ENCODE measurements at places on chromosomes 12 and 14.

GRCh38 chr12:91225316-91225715 is 42.7 kb upstream of the DCN start:
- DNase-seq = no peak

GRCh38 chr12:129310346-129310745 is 457.1 kb downstream of the GLT1D1 start:
- no peak for DNase-seq

DNA sequence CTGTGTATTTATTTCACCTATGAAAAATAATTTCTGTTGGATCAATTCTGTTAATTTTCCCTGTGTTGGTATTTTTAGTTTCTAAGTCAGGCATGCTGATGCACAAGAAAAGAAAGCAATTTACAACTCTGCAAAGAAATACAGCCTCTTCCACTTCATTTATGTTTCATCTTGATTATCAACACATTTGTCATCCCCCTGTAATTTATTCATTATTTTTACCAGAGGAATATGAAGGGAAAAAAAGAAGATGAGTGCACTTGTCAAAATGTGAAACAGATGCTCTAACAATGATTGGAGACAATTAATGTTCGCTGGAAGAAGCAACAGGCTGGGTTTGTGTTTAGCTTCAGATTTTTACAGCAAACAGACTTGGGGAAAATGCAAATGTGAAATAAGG is 958.5 kb upstream of the SEL1L start:
- no peak for DNase-seq

GRCh38 chr14:67371247-67372148 is 11.4 kb downstream of the EIF2S1 start:
- DNase-seq = no peak

GRCh38 chr12:30913323-30913722 is 13.2 kb upstream of the TSPAN11 start:
- DNase-seq = no peak

DNA sequence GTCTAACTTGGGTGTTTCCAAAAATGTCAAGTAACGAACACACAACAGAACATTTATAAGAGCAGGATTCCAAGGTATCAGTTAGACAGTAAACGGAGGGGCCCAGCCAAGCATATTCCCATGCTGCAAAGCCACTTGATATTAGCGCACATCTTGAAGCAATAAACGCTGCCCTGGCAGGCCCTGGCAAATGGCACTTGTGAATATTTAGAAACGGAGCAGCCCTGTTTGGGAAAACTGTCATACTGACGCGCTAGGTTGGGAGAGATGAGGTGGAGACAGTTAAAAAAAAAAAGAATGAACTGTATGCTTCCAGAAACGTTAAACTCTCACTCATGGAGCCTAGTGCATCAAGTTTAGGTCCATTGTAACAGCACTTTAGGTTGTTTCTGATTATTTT is 9.3 kb downstream of the DGLUCY start:
- DNase-seq = no peak

DNA sequence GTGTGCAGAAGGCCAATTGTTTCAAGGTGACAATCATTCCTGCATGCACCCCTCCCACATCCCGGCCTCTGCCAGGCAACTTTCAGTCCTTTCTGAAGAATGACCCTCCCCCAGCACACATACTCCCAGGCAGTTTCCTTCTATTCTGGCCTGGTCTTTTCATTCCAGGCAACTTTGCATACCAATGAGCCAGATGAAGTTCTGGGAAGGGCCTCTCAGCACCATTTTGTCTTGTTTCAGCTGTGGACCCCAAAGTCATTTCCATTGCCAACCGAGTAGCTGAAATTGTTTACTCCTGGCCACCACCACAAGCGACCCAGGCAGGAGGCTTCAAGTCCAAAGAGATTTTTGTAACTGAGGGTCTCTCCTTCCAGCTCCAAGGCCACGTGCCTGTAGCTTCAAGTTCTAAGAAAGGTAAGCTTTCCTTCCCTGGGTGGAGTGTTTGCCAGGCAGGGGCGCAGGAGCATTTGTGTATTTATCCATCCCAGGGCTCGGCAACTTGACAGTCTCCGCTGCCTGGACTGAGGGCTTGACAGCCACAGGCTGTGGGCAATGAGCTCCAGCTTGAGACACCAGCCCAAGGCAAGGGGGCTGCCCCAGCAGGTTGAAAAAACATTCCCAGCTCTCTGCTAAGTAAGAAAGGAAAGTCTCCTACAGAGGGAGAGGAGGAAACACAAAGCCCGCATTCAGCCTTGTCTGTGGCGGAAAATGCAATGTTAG is 16.4 kb downstream of the BCL2L14 start:
- DNase-seq = no peak

DNA sequence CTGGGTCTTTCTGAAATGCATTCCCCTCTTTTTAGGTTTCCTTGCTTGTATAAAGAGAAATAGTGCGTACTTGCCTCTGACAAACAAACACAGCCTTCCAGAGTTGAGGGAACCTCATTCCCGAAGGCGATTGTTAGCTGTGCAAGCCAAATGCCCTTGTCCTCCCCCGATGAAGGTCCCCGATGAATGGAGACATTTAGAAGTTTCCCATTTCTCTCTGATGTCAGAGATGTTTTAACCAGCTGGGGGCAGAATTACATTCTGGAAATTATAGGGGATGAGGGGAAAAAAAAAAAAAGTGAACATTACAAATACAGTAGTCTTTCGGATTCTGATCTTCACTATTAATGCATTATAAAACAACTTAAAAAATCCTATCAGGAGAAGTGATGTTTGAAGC is 366.8 kb downstream of the VRK1 start:
- DNase-seq = no peak

DNA sequence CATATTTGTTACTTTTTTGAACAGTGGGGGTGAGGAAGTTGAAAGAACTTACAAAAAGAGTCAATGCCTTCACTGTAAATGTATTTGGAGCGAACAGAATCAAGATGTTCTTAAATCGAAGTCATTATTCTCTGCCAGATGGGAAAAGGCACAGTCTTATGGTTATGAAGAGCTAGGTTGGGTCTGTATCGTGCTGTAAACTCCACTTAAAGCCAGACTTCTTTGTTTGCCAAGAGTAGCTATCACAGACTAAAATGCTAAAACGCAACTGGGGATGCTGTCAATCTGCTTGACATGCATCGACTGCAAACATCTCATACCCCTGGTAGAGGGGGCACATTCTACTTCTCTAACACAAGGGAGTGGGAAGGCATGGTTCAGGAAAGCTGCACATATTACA is 160.4 kb downstream of the DACT1 start:
- no peak for DNase-seq

GRCh38 chr12:62799766-62800406 is 135.1 kb downstream of the PPM1H start:
- no peak for DNase-seq

GRCh38 chr12:80977346-80977745 is 39.6 kb upstream of the LIN7A start:
- no peak for DNase-seq

GRCh38 chr12:115209230-115209629 is 525.3 kb upstream of the TBX3 start:
- DNase-seq = no peak
